ENCODE measurements at places on chromosomes 16 and 17.

GRCh38 chr17:75722076-75722475 lies 817 bp downstream of the ITGB4 start:
- no peak for DNase-seq

GRCh38 chr17:36939052-36939801 lies 2.0 kb downstream of the LHX1 start:
- no peak for DNase-seq

- DNase-seq: no peak
Measured at GRCh38 chr17:55158439-55158838, 106.3 kb upstream of the HLF start.

DNA sequence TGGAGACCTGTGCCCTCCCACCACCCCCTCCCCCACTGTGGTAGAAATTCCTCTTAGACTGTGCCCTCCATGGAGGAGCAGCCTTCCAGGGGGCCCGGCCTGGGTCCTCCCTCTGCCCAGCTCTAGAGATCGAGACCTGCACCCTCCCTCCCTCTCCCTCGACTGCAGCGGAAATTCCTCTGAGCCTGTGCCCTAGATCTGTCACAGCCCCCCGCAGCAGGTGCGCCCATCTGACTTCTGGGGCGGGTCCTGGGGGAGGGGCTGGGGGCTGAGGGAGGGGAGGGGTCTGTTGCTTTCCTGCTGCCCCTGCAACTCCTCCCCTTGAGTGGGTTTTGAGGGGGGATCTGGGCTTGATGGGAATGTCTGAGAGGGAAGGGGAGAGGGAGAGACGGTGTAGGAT lies 177.8 kb upstream of the GSE1 start:
- no peak for DNase-seq

GRCh38 chr17:79970576-79971068 lies 65.0 kb downstream of the TBC1D16 start:
- DNase-seq: no peak

Measured in activated CD8-positive, alpha-beta memory T cell treated with anti-CD3 and anti-CD28 coated beads for 4 hours (primary cell).